ENCODE measurements at places on chromosomes 6 and 20. TPM values are rescaled to one million over a fixed set of nuclear protein-coding genes. Genes with fewer than 3 reads are reported as not detected.

Gene CUL9
- 6.5 TPM for total RNA-seq

Gene NNAT
- not detected for total RNA-seq

Gene ANKS1A
- 5.3 TPM for total RNA-seq

Gene OR2J3
- total RNA-seq = not detected

Gene RAET1E
- not detected for total RNA-seq

Gene ELOVL4
- total RNA-seq = 0.15 TPM

Gene ZBTB2
- 13.6 TPM for total RNA-seq

Gene CHRNA4
- total RNA-seq = not detected

Gene SLC17A1
- total RNA-seq = not detected

Gene IPCEF1
- not detected for total RNA-seq

Gene CFB
- total RNA-seq = 1.0 TPM

Gene CCM2L
- 3.2 TPM for total RNA-seq

Gene TRIM31
- total RNA-seq = 0.39 TPM

Gene NR2E1
- not detected for total RNA-seq

Gene SLC22A7
- not detected for total RNA-seq
